ENCODE measurements at places on chromosomes 2 and 18. TPM values are rescaled to one million over a fixed set of nuclear protein-coding genes. Genes with fewer than 3 reads are reported as not detected.

WIPF1 gene
- total RNA-seq: 6.7 TPM

GRCh38 chr2:26462100-26462499 is 15.8 kb downstream of the OTOF start:
- no peak for DNase-seq

GRCh38 chr2:239110595-239111048 is 262.7 kb downstream of the TWIST2 start:
- no peak for DNase-seq

- DNase-seq: no peak
These were observed 41.6 kb downstream of the PLEKHB2 start for GRCh38 chr2:131146749-131147148.

- DNase-seq: no peak
These were observed 25.5 kb upstream of the DYNC2LI1 start for GRCh38 chr2:43748333-43748732.

GRCh38 chr2:88807237-88807962 is 115.9 kb downstream of the RPIA start:
- no peak for DNase-seq

DNA sequence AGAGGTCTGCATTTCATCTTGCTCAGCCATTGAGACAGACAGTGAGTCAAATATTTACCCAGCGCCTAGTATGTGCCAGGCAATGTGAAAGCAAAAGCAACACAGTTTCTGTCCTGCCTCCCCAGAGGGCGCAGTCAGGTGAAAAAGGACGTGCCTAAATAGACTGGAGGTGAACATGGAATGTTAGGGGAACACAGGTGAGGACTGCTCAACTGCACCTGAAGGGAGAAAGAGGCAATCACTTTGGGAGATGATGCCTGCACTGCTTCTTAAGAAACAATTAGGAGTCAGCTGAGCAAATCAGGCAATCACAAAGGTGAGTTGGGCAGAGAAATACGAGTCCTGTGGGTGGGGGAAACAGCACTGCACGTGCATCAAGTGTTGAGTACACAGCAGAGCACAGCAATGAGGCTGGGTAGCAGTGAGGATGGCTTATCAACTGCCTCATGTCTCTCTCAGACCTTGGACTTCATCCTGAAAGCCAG is 218.3 kb upstream of the SMAD7 start:
- no peak for DNase-seq

DNA sequence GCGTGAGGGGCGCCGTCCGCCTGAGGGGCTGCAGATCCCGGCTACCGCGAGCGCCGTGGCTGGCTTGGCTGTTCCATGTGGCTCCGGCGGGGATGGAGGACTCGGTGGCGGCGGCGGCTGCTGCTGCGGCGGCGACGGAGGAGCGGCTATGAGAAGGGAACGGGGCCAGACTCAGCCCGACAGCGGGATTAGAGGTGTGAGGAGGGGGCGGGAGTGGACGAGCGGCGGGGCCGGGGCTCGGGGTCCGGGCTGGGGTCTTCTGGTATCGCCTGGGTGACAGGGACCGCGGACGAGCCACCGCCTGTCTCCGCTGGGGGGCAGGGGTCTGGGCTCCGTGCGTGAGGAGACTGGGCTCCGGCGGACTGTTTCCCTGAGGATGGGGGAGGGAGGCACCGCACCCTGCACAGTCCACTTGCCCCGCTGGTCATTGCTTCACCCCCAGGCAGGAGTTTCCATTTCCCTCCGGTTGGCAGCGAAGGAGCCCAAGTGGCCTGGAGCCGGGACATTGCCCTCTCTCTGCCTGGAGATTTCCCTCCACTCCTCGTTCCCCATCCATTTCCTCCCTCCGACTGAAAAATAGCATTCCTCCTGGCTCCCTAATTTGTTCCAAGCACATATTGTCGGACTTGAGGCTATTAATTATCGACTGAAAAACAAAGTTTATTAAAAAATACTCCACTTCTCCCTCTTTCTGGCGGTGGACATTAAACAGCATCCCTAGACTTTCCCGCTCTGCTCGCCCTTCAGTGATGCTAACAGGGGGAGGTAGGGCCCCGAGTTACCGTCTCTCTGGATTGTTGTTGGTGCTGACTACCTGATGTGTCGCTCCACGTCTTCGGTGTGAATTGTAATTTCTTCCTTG is 577 bp downstream of the EHBP1 start:
- DNase-seq: peak; percentile 73
